ENCODE measurements at places on chromosomes 4 and X. TPM values are rescaled to one million over a fixed set of nuclear protein-coding genes. Genes with fewer than 3 reads are reported as not detected.

DNA sequence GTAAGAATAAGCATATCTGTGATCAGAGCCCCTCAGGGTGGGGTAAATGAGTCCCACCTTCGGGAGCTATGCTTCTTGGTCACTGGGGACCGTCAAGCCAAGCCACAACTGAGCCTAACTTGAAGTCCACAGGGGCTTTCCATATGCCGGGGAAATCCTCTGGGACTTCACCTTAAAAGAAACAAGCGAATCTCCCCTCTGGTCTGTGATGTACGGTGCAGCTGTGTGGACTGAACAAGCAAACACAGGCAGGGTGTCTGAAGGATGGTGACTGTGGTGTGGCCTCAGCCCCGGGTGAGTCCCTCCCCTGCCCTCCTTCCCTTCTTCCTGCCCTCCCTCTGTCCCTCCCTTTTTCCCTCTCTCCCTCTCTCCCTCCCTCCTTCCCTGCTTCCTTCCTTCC, 29.7 kb upstream of the PPP2R2C start:
- H3K36me3 ChIP-seq: no peaks in the 10 kb centered on the region
- H3K27ac ChIP-seq: no peak overlapping the region
- no peaks in the 10 kb centered on the region for H3K27me3 ChIP-seq

GRCh38 chr4:133600008-133600407, 450.9 kb downstream of the PCDH10 start:
- no peak for DNase-seq
- no peaks in the 10 kb centered on the region for H3K4me1 ChIP-seq
- H3K27me3 ChIP-seq: no peaks in the 10 kb centered on the region
- no peak overlapping the region for H3K27ac ChIP-seq
- H3K36me3 ChIP-seq: no peaks in the 10 kb centered on the region
- H3K4me3 ChIP-seq: no peak overlapping the region

DNA sequence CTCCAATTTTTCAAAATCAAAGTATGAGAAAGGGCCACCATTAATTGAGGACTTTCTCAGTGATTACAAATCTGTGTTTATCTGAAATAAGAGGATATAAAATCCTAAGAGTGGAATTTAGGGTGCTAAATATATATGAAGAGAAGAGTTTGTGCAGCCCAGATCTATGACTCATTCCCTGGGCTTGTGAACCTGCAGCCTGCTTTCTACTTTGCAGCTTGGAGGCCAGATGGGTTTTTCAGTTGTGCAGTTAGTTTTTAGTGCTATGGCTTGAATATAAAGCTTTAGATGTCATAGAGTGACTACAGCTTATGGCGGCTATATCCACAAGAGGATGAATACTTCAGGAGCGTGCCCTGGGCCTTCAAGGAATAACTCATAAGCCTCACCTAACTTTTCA, 1391.1 kb downstream of the FSTL5 start:
- H3K27me3 ChIP-seq: no peaks in the 10 kb centered on the region
- H3K27ac ChIP-seq: no peak overlapping the region
- no peak for DNase-seq
- H3K36me3 ChIP-seq: no peaks in the 10 kb centered on the region

- H3K27me3 ChIP-seq: peaks cover 2% of the 10 kb centered on the region
- no peaks in the 10 kb centered on the region for H3K4me1 ChIP-seq
- no peak for DNase-seq
These were observed 9.2 kb downstream of the GUCY1A1 start for GRCh38 chr4:155675709-155676429.

DNA sequence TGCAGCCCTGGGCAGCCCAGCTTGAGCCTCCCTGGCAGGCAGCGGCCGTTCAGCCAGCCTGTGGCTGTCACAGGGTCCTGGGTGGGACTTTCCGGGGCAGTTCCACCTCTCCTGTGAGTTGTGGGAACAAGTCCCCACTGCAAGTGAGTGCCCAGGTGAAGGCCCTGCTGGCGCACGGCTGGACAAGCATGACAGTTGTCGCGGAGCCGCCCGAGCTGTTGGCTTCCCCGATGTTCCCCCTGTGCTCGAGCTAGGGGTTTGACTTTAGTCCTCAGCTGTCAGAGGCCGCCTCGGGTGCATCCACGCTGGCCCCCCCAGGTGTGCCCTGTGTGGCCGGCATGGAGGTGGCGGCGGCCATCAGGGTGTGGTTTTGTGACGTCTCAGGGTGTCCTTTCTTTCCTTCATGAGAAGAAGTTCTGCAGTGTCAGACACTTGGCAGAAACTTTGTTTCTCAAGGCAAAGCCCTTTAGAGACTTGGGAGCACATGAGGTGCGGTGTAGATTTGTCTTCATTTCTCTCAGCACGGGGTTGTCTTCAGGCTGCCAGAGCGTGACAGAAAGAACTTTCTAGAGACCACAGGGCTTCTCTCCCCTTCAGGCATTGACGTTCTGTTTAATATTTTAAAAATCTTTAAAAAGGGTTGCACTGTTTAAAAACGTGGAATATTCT, 69.4 kb upstream of the HGFAC start:
- H3K27me3 ChIP-seq: no peaks in the 10 kb centered on the region
- H3K4me3 ChIP-seq: no peak overlapping the region
- peaks cover 30% of the 10 kb centered on the region for H3K4me1 ChIP-seq

DNA sequence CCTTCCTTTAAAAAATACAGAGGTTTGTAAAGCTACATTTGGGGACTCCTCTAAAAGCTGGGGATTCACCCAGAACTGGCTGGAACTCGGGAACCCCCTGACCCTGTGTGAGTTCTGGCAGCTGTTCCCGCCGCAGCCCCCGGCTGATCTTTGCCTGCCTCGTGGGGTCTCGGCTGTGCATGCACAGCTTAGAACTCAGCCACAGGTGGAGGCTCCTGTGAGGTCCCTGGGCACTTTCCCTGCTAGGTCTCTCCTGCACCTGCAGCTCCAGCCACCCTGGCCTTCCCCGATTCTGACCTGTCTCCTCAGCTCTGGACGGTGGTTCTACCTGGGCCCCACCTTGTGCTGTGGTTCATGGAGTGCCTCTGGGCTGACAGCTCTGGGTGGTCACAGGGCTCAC, 48.6 kb upstream of the HGFAC start:
- DNase-seq: no peak
- no peaks in the 10 kb centered on the region for H3K36me3 ChIP-seq
- H3K27ac ChIP-seq: no peak overlapping the region
- no peaks in the 10 kb centered on the region for H3K27me3 ChIP-seq
- no peak overlapping the region for H3K4me3 ChIP-seq
- peaks cover 21% of the 10 kb centered on the region for H3K4me1 ChIP-seq

- 0 out of 2 replicates have a peak, but pooled peaks cover 5% of the 10 kb centered on the region for H3K4me1 ChIP-seq
- H3K36me3 ChIP-seq: no peaks in the 10 kb centered on the region
- no peaks in the 10 kb centered on the region for H3K27me3 ChIP-seq
- H3K4me3 ChIP-seq: no peak overlapping the region
These were observed 54.3 kb downstream of the SLIT2 start for GRCh38 chr4:20305976-20306375.

Gene SMAD1
- total RNA-seq: 24.0 TPM

Gene VGLL1
- total RNA-seq: not detected
